ENCODE measurements at places on chromosomes 7 and 10. TPM values are rescaled to one million over a fixed set of nuclear protein-coding genes. Genes with fewer than 3 reads are reported as not detected.

GRCh38 chr7:139946533-139946932, 116.2 kb downstream of the PARP12 start:
- DNase-seq, result no peak

The GIMAP8 gene
- total RNA-seq, result 2.0 TPM

DNA sequence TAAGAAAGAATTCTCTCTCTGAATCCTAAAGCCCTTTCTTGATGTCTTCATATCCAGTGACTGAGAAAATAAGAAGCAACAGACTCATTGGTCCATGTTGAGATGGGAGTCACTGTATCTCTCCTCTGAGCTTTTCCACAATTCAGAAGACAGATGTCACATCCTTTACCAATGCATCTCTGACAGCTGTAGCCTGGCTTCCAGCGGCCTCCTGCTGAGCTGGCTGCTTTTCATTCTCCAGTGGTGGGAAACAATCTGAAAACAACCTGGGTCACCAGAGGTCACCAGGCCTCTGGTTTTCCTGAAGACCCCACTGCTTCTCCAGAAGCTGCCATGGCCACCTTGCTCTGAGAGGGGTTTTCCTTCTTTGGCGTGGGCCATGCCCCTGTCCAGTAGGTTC, 18.3 kb upstream of the RPA3 start:
- no peak for DNase-seq

The C10orf62 gene
- not detected for total RNA-seq

- DNase-seq, result no peak
These were observed 77.0 kb downstream of the PFKFB3 start for GRCh38 chr10:6279540-6280267.

DNA sequence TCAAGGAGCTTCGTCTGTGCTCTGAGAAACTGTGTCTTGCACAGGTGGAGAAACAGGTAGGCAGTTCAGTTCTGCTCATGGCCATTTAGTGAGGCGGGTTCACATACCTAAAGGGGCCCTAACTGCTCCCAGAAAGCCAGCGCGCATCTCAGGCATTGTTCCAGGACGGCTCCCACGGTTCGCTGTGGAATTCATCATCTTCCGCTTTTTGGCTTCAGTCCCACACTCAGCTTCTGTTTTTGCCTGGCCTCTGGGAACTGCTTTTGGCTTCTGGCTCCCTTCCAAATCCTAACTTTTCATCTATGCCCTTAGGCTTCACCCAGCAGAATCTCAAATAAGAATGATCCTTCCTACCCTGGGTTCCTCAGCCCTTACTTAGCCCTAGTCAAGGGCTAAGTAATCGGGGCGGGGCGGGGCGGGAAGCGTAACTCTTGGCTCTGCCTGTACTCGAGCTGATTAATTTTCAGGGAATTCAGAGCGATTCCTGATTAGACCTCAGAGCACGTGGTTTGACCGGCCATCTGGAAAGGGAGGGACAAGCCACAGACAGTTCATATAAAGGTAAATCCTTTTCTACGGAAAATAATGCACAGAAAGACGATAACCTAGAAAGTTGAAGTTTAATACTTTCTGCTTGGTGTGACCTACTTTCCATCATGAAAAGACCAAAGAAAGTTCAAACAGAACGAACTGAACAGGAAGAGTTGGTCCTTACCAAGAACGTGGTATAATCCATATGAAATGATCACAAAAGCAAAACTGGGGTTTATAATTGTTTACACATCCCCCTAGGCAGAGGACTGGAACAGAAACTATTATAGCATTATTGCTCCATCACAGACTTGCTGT, 105.7 kb downstream of the ST8SIA6 start:
- DNase-seq, result no peak

DNA sequence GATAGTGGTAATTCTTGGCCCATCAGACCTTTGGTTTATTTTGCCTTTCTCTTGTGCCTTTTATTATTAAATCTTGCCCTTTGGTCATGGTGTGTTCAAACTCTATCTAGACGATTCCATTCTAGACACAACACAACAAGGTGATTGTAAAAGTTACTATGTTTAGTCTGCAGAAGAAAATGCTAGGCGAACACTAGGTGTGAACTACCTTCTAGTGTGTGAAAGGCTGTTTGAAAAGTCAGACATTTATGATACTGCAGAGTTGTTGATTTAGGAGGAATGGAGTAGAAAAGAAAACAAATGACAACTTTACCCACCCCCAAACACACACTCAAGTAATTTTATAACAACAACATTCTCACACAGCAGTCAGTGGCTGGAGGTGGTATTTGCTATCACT, 103.4 kb downstream of the PLXDC2 start:
- no peak for DNase-seq

DNA sequence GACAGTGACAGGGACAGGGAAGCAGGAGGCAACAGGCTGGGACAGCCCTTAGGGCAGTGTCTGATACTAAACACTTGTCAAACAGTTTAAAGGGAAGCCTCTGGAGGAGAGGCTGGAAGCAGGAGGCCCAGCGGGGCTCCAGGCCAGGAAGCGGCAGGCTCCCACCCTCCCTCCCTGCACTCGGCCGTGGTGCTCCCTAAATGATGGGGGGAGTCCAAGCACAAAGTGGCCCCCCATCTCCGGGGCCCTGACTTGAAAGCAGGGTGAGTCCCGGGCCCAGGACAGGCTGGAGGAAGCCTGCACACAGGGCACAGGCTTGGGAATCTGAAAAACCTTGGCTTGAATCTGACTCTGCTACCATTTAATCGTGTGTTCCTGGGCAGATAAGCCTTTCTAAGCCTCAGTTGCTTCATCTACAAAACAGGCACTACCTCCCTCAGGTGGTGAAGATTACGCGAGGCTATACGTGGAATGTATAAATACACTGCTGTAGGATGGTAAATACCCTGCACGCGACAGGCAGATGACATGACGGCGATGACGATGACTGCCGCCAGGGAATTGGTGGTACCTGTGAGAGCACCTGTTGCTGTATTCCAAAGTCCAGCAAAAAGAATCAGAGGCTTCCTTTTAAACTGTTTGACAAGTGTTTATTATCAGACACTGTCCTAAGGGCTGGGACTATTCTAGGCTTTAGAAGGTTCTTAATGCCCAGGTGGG, 34.1 kb downstream of the GBX1 start:
- DNase-seq, result no peak

The LRRC17 gene
- not detected for total RNA-seq

GRCh38 chr7:123658023-123658422, 2.4 kb downstream of the LMOD2 start:
- DNase-seq, result no peak

GRCh38 chr10:22103701-22104470, 100.4 kb upstream of the DNAJC1 start:
- no peak for DNase-seq

- no peak for DNase-seq
These were observed 8.4 kb upstream of the ZNF853 start for GRCh38 chr7:6606866-6607583.

The GATAD1 gene
- 10.5 TPM for total RNA-seq

DNA sequence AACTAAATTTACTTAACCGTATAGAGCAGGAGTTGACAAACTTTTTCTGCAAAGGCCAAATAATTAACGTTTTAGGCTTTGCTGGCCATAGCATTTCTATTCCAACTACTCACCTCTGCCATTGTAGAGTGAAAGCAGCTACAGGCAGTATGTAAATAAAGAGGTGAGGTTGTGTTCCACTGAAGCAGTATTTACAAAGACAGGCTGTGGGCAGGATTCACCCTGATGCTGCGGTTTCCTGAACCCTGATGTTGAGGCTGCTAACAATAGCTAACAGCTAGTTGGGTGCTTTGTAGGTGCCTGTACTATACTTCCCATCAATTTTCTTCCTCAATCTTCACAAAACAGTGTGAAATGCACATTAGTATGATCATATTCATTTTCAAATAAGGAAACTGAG, 47.0 kb upstream of the LAMB1 start:
- no peak for DNase-seq

GRCh38 chr10:115953968-115954367, 319.0 kb downstream of the GFRA1 start:
- no peak for DNase-seq

DNA sequence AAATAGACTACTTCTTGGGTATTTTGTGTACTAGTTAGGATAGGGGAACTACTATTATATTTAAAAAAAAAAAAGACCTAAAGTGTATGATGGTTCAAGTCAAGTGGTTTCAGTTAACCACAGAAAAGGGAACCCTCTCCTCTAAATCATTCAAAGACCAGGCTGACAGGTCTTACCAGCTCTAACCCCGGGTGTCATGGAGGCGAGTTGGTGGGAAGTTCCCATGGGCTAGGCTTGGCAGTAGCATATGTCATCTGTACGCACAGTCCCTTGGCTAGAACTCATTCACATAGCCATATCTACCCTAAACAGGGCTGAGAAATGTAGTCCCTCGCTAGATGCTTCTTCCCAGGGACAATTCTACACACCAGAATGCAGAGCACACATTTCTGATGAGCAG, 37.7 kb upstream of the KCNMA1 start:
- no peak for DNase-seq

GRCh38 chr7:27150568-27151340, 1.6 kb downstream of the HOXA3 start:
- DNase-seq, result peak; percentile 37
